ENCODE measurements at places on chromosomes 12 and 14.

DNA sequence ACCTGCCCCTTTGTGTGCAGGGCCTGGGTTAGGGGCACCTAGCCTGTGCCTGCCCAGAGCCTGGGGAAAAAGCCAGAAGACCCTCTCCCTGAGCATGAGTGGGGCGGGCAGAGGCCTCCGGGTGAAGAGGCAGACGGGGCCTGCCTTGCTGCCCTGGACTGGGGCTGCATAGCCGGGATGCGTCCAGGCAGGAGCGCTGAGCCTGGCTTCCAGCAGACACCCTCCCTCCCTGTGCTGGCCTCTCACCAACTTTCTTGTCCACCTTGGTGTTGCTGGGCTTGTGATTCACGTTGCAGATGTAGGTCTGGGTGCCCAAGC, 216.1 kb downstream of the TMEM121 start:
- no peak for DNase-seq

DNA sequence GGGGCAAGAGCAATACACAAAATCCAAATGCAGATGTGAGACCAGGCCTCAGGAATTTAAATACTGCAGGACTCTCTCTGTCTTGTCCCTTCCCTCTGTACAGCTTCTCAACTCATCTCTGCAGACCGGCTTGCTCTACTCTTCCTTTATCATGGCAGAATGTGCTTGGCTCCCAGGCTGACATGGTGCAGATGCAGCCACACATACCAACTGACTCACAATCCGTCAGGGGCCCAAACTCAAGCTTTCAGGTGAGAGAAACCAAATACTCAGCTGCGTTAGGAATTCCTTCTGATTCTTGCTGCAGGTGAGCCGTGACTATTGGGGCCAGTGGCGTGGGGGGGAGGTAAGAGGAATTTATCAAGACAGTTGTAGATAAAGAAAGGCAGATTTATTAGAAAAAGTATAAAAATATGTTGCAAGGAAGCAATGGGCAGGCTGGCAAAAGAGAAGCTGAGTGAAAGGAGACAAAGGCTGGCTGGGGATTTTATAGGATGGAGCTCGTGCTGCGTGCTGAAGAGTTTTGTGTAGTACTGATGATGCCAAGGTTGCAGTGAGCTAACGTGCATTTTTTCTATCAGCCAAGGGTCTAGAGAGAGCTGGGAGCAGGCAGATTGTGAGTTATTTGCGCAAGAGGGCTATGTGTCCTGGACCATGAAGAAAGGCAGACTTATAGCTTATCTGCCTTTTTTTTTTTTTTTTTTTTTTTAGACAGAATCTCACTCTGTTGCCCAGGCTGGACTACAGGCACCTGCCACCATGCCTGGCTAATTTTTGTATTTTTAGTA, 5.0 kb upstream of the LGALS3 start:
- no peak for DNase-seq

DNA sequence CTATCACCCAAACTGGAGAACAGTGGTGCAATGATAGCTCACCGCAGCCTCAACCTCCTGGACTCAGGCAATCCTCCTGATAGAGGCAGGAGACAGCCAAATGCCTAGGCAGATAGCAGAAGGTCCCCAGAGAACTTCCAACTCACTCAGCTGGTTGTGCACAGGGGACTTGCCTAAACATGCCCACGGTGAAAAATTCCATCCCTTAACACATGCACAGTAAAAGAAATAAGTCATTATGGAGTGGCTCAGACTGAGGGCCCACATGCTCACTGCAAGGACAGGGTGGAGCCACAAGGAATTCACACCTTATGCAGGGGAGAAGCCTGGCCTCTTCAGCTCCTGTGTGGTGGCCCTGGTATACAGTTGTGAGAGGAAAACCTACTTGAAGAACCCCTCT, 525.8 kb upstream of the ATP2B1 start:
- no peak for DNase-seq

GRCh38 chr12:117134059-117134458, 34.8 kb upstream of the TESC start:
- DNase-seq, result peak; percentile 45

- peak; percentile 94 for DNase-seq
Measured at GRCh38 chr14:103546652-103547454, 15.6 kb downstream of the BAG5 start.

DNA sequence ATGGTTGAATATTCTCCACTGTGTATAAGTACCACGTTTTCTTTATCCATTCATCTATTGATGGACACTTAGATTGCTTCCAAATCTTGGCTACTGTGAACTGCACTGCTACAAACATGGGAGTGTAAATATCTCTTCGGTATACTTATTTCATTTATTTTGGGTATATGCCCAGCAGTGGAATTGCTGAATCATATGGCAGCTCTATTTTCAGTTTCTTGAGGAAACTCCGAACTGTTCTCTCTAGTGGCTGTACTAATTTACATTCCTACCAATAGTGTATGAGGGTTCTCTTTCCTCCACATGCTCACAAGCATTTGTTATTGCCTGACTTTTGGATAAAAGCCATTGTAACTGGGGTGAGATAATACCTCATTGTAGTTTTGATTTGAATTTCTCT, 623.1 kb upstream of the LRFN5 start:
- no peak for DNase-seq

GRCh38 chr12:31518680-31519227, 72.2 kb downstream of the DENND5B start:
- no peak for DNase-seq

GRCh38 chr14:85531141-85531586, 1.2 kb downstream of the FLRT2 start:
- DNase-seq, result no peak

- peak; percentile 18 for DNase-seq
Measured at GRCh38 chr12:1457901-1458300, 136.5 kb downstream of the FBXL14 start.

DNA sequence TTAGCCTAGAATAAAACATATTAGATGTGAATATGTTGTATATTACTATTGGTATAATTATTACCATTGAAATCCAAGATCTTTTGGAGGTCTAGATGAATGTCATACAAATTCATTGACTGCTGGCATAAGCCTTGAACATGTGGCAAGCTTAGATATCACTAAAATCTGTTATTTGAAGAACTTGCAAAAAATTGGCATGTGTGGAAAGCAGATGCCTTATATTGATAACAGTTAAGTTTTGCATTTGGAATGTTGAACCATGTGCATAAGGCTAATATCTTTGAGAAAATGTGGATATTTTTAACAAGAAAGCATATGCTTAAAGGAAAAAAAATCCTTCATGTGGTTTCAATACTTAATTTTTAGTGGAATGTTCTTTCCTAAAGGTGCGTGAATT, 203.6 kb upstream of the PRICKLE1 start:
- DNase-seq, result no peak

DNA sequence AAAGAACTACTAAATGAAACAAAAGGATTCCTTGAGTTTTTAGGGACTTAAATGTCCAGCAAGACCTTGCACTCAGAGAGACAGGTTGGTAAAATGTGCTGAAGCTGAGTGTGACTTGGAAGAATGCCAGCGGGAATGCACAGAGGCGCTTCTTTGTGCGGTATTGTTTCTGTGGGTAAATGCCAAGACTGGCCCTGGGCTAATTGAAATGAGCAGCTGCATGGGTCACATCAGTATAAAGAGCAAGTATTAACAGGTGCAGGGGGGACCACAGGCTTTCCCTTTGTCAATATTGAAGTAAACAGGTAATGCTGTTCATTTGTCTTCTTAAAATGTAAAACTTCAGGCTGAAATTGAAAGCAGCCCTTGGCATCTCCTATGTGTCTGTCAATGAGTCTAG, 74.3 kb downstream of the LMO3 start:
- no peak for DNase-seq

DNA sequence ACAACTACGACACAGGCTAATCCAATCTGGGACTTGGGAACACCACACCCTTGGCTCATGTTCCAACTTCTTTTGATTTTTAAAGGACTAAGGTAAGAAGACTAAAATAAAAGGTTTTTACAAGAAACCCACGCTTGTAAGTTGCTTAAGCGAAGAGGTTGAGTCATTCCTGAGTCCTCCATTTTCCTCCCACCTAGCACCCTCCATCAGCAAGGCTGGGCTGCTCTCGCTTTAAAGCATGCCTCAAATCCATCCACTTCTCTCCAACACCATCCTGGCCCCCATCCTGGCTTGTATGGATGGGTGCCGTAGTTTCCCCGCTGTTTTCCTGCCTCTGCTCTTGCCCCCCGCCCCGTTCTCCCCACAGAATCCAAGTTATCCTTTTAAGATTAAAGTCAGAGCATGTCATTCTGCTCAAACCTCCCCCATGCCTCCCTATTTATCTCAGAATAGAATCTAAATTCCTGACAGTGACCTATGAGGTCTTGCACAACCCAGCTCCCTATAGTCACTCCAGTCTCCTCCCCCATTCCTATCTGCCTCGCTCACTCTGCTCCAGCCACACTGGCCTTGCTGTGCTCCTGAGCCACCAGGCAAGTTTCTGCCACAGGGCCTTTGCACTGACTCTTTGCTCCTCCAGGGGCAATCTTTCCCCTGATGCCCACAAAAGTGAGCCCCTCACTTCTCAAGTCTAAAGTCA, 34.5 kb downstream of the SCARB1 start:
- no peak for DNase-seq

GRCh38 chr14:104903990-104904389, 20.7 kb upstream of the PLD4 start:
- peak; percentile 63 for DNase-seq

- DNase-seq, result no peak
Measured at GRCh38 chr12:50542448-50542847, 37.7 kb downstream of the DIP2B start.

GRCh38 chr12:5376591-5377207, 55.2 kb upstream of the NTF3 start:
- DNase-seq, result no peak

GRCh38 chr14:33699300-33699983, 251.4 kb downstream of the EGLN3 start:
- no peak for DNase-seq

DNA sequence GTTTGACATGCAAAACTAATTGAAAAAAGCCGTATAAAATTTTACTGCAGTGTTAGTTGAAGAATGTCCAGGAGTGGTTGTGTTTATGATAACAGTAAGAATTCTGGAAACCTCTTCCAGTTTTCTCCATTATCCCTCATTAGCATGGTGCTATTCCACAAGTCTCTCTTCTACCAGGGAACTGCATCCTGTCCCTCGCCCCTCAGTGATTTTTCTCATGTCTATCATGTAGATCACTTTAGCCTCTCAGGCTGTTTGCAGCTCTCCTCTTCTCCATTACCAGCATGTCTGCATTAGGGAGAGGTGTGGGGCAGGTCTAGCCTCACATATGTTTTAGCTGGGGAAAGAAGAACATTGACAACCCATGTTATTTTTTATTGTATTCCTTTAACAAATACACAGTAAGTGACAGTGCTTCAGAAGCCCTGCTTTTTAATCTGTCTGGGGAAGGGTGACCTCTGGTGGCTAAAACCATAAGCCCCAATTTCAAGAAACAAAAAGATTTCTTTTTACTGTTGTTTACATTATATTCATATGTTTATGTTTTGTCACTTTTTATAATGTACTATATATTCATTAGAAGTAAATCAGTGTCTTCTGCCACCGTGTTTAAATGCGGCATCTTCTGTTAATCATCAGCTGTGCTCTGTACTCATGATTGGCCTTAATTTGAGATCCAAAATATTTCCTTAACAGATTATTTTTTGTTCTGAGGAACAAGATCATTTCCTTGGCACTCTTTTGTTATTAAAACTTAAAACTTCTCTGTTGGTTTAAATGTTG, 70.7 kb downstream of the RASSF8 start:
- peak; percentile 39 for DNase-seq

DNA sequence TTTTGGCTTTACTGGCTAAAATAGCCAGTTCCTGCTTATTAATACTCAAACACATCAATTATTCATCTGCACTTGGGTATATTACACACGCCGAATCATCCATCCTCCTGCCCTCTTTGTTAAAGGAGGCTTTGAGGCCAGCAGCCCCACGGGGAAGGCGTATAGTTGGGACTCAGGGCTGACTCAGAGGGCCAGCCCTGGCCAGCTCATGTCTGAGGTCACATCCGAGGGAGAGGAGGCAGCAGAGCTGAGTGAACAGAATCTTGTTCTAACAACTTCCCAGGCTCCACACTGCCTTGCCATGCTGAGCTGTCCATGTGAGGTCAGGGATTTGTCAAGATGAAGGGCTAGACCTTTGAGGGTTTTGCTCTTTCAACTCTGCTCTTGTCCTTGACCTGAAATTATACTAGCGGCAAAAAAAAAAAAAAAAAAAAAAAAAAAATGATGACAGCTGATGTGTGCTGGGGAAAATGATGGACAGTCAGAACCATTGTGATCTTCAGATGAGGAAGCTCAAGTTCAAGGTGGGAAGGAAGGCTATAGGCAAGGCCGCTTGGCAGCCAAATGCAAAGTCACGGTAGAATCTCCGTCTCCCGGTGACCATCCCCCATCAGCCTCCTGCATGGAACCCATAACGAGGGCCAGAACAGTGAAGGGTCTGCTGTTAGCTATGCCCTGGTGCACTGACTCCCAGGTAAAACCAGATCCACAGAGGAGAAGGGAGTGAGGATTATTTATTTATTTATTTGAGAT, 12.5 kb upstream of the MARK3 start:
- no peak for DNase-seq

DNA sequence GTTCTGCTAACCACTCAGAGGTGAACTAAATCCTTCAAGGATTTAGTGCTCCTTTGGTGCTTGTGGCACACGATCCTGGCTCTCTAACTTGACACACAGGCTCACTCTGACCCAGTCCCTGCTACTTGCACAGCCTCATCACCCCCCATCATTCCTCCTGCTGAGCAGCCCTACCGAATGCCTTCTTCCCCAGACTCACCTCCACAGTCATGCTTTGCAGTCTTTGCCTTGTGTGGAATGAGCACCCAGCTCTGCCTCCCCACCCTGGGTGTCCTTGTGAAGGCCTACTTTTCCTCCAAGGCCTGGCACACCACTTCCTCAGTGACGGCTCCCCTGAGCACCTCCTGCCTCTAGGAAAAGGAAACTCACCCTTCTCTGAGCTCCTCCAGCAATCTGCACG, 7.9 kb upstream of the TINF2 start:
- DNase-seq, result no peak

DNA sequence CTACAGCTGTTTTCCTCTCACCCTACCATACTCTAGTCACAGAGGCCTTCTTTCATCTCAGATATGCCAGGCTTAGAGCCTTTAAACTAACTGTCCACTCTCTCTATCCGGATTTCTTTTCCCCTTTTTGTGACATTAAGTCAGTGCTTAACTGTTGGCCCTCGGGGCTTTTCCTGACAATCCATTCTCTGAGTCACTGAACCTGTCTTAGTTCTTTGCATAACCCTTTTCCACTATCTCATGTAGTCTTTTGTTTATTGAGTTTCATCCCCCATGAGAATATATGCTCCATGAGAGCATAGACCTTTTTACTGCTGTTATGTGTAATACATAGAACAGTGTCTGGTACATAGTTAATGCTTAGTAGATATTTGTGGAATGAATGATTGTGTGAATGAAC, 68.7 kb downstream of the PLEKHA5 start:
- DNase-seq, result no peak

GRCh38 chr14:48788771-48789170, 797.4 kb downstream of the RPS29 start:
- DNase-seq, result no peak

GRCh38 chr14:41859336-41859735, 252.7 kb downstream of the LRFN5 start:
- DNase-seq, result no peak

- no peak for DNase-seq
Measured at GRCh38 chr12:16594797-16595196, 11.2 kb downstream of the LMO3 start.

Data from cerebellum (tissue), 4 donors.